ENCODE measurements at places on chromosomes 2 and 18.

GRCh38 chr2:68774569-68775271 lies 40.1 kb downstream of the ARHGAP25 start:
- DNase-seq, result no peak

DNA sequence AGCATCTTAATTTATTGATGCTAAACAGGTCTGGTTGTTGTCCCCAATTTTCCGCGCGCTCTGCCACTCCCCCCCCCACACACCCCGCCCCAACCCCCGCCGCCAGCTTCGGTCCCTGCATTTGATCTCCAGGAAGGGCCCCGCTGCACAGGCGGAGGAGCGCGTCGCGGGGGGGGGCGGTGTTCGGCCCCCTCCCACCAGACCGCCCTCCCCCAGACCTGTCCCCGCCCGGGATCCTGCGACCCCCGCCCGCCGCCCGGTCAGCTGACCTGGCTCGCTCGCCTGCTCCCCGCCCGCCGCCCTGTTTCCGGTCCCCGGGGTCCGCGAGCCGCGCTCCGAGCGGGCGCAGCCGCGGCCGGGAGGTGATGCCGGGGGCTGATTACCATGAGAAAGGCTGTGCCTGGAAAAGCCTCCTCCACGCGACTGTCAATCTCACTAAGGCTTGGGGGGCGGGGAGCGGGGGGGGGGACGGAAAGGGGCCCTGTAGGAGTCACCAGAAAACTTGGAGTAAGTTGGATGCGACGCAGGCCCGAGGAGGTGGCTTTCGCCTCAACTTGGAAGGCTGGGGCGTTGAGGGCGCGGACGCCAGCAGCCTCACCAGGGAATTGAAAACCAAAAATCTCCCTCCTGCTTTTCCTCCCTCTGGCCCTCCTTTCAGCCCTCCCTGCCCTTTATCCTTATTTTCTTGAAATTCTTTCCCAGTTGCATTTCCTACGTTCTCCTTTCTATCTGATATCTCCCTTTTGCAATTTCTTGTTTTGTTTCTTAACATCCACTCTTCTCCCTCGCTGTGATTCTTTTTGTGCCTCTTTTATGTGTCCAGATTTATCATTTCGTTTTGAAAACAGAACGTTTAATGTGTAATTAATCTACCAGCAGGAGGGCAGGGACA lies 4.4 kb upstream of the ZEB2 start:
- DNase-seq, result no peak

DNA sequence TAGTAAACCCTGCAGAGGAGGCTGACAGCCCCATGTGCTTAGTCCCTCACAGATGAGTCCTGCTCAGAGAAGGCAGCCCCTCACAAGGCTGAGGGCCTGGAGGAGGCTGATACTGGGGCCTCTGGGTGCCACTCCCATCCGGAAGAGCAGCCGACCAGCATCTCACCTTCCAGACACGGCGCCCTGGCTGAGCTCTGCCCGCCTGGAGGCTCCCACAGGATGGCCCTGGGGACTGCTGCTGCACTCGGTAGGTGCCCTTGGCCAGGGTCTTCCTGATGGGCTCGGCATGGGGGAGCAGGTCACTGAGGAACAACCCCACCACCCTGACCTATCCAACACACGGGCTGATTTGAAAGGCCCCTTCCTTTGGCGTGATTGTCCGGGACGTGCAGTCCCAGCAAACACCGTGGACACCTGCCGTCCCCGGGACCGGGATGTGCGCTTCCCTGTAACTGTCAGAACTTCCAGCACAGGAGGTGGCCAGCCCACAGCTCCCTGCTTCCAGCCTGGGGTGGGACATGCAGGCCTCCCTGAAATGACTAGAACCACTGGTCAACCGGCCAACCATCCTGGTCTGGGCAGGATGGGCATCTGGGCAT lies 38.6 kb downstream of the MLPH start:
- no peak for DNase-seq

GRCh38 chr2:181306785-181307184 lies 150.4 kb upstream of the ITGA4 start:
- DNase-seq, result no peak

- DNase-seq, result no peak
These were observed 13.1 kb upstream of the E2F6 start for GRCh38 chr2:11478899-11479605.

GRCh38 chr2:240131941-240132650 lies 4.0 kb downstream of the COPS9 start:
- no peak for DNase-seq

DNA sequence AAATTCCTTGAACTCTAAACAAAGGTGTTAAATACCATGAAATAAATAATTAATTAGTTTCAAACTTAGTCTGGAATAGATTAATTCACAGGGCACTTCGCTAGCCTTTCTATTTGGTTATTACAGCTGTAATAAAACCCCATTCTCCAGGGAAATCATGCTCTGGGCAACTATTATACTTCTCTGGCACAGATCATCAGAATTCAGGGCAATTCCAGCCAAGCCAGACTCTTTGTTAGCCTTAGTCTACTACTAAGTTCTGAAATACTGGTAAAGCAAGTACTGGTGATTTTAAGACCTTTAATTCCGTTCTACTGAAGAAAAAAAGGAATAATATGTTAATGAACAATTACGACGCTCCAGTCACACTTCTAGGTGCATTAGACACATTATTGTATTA lies 123.4 kb upstream of the PDE1A start:
- DNase-seq, result no peak

DNA sequence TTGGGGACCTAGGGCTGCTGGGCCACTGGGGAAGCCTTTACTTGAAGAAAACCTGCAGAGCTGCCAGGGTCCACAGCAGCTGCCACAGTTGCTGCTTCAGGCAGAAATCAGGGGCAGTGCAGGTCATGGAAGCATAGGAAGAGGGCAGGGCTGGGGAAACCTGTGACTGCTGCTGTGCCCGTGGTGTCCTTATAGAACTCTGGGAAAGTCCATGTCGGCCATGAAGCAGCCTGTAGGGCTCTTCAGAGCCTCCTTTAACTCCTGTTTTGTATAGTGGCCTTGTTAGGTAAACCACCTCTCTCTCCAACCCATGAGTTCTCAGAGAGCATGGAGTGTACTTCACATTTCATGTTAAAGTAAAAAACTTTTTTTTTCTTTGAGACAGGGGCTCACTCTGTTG lies 62.1 kb downstream of the SMAD4 start:
- DNase-seq, result no peak
